ENCODE measurements at places on chromosomes 12 and 14.

GRCh38 chr12:124030510-124030909 lies 57.5 kb downstream of the ZNF664 start:
- DNase-seq = no peak

- no peak for DNase-seq
Measured at GRCh38 chr12:59823567-59823966, 227.7 kb downstream of the SLC16A7 start.

DNA sequence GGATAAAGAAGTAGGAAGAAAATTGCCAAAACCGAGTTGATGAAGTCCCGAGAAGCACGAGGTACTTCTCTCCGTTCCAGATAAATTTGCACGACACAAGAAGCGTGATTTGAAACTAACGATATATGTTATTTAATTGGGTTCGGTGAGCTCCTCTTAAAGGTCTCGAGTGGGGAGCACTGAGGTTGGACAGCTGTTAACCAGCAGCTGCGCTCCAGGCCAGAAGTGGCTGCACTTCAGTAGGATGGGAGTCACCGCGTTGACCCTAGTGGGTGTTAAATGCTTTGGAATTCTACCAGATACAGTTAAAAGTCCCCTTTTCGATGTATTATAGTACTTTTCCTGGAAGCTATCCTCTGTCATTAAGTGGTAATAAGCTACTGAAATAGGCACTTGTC lies 953 bp upstream of the DCAF5 start:
- DNase-seq = no peak

DNA sequence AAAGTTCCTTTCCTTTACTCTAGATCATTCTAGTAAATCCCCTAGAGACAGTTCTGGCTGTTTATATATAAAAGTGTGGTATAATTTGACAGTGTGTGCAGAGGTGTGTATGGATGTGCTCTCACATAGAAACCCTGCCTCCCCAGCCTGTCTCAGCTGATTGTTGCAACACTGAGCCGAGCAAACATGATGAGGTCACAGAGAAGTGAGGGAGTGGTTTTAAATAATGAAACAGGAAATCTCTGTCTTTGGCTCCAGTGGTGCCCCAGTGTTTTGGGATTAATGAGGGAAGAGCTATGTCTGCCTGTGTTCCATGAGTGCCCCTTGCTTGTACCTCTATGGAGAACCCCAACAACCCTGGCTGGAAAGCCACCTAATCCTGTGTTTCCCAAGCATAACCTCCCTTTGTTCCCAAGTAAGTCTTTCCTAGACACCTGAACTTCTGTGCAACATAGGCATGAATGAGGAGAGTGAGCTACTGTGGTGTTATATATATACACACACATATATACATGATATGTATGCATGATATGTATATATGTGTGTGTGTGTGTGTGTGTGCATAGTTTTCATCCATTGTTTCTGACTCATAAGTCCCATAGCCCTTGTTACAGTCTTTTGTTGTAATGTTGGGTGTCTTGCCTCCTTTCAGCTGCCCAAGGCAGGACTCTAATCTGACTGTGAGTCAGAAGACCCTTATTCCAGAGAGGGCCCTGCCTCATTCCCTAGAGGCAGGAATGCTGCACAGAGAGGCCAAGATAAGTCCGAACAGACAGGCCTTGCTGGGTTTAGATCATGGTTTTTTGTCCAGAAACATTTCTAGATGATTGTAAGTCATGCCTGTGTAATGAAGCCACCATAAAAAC lies 18.0 kb downstream of the TRAF3 start:
- DNase-seq = no peak

DNA sequence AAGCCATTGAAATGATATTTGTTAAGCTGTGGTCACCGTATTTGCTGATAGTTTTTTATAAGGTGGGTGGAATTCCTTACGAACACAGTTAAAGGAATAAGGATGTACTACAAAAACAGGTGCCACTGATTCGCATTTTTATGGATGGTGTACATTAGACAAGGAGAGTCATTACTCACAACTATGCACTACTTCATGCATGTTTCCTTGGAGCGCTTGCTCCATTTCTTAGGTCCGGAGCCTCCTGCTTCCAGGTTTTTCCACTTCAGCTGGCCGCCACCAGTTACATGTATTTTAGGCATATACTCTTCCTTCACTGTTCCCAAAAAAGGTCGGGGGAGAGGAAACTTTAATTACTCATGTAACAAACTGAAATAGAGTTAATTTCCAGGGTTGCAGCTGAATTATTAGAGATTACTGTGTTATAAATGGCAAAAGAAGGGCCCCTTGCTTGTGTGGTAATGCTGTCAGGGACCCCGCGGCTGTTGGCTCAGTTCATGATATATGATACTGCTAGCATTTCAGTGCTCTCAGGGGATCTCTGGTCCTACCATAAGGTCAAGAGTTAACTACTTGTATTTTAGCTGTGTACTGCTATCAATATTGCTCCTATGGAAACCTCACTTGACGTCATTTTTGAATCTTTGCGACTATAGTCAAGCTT lies 454.7 kb downstream of the NPAS3 start:
- DNase-seq = no peak

DNA sequence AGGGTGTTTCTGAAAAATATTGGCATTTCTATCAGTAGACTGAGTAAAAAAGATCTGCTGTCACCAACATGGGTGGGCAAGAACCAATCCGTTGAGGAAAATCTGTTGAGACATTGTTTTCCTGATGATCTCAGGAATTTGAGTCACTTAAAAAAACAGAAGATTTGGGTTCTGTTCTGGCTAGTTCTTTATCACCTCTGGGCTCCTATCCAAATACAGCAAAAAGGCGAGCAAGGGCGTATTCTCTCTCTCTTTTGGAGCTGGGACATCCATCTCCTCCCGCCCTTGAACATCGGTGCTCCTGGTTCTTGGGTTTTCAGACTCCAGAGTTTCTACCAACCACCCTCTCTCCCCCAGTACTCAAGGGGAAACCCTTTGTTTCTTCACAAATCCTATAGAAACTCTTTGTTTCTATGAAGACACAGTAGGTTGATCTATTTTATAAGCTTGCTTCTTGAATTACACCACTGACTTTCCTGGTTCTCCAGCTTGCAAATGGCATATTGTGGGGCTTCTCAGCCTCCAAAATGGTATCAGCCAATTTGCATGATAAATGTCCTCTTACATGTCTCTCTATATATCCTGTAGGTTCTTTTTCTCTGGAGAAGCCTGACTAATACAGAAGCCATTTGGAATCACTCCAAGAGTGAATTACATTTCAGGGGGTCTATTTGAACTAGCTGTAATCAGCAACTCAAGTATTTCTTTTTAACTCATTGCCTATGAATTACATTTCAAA lies 263.9 kb upstream of the TMTC1 start:
- DNase-seq = no peak

DNA sequence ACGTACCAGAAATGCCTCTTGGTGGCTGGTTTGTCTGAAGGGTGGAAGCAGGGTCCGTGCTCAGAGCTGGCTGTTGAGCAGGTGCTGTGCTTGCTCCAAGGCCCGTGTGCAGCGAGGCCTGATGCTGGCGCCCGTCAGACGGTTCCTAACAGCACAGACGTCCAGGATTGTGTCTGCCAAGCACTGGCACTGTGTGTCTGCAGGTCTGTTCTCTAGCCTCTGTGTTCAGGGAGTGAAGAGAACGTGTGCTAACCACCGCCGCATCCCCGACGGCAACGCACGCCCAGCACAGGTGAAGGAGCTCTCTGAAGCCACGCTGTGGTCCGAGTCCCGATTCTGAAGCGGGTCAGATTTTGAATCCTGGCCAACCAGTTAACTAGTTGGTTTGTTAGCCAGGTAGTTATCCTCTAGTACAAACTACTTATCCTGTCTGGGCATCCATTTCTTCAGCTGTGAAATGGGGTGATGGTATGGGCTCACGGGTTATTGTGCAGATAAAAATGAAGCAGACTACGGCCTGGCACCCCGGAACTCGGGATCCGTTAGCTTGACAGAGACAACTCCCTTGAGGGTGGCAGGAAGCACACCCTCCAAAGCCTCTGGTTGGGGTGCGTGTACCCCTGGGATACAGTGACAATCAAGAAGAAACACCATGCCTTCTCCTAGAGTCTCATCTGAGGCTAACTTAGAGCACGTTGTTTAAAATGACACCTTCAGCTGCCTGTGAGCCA lies 18.6 kb upstream of the TDRD9 start:
- no peak for DNase-seq

GRCh38 chr12:93090731-93091172 lies 161.7 kb upstream of the EEA1 start:
- DNase-seq = no peak

DNA sequence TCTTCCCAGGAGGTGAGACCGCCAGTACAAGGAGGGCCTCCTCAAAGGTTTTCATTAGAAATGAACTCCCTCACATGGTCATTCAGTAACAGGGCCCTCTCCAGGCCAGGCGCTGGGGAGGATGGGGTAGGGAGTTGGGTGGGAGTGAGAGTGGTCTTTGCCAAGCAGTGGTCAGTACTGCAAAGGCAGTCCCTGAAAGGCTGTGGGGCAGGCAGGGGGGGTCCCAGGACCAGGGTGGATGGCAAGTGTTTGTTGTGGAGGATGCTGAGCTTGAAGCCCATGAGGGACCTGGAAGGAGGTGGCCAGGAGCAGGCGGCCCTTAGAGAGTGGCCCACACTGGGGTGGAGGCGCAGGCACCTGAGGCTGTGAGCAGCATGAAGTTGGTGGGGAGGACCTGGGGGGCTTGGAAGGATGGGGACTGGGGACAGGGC lies 26.1 kb downstream of the CEP170B start:
- no peak for DNase-seq

DNA sequence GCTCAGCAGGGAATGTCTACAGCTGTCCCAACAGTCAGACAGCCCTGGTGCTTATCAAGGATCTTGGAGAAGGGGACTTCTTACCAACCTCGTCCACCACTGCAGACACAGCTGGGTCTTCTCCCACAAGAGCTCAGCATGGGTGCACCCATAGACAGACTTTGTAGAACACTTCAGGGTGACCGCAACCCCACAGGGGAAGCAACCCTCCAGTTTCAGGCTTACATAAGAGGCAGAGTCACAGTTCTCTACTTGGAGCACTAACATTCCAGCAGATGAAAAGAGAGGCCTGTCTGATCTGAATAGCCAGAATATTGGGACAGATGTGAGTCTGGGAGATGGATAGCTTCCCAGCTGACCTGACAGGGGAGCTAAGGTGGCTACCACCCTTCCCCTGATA lies 3.5 kb upstream of the CLEC1A start:
- no peak for DNase-seq

DNA sequence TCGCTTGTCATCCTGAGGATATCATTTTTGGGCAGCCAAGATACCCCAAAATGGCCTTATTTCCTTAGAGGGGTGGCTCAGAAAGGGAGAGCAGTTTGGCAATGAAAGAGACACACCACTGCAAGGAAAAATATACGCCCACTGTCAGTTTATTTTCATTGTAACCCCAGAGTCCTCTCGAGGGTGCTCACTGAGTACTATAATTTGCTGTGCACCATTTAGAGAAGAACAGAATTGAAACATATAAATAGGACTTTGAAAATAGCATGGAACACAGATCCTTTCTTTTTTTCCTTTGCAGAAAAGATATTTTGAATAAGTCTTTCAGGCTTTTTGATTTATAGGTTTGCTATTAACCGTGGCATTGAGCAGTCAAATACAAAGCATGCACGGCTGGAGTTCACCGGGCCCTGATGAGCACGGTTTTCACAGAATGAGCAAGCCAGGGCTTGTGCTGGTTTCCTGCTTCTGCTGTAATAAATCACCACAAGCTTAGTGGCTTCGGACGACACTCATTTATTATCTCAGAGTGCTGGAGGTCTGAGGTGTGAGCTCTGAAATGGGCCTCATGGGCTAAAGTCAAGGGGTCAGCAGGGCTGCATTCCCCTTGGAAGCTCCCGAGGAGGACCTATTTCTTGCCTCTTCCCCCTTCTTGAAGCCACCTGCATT lies 152.3 kb downstream of the ZNF664 start:
- no peak for DNase-seq

DNA sequence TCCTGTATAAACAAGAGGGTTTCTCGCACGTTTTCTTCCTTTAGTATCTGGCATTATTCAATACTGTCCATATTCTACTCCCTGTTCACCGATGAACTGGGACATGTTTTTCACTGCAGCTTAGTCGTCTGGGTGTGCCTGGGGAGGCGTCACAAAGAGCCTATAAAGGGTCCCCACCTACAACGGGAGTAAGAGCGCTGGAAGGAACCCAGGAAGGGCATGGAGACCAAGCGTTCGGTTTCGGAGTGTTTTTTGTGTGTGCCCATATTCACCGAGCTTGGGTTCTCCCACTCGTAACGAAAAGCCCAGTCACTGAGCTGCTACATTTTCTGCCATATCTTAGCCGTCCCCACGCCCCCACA lies 592 bp upstream of the USP15 start:
- DNase-seq = no peak

DNA sequence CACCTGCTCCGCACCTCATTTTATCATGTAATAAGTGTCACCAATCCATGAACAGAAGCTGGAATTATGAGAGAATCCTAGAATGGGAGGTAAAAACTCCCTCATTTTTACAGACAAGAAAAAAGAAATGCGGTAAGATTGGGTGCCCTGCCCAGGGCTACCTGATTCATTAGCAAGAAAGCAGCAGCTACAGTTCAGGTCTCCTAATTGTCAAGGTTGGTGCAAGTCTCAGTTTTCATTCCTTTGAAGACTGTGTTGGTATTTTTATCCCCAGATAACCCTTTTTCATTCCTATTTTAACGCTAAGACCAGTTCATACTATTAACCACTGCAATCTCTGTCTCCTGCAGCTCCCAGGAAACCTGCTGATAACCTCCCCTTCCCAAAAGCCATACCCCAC lies 6.9 kb downstream of the DUSP6 start:
- DNase-seq = no peak
